ENCODE measurements at places on chromosomes 6 and 20.
A peak's percentile ranks its signal among the peaks of the same experiment; 100 is the strongest.

GRCh38 chr6:8389036-8389818 lies 46.1 kb downstream of the SLC35B3 start:
- DNase-seq = no peak

- no peak for DNase-seq
Measured at GRCh38 chr20:2509468-2509781, 710 bp upstream of the ZNF343 start.

DNA sequence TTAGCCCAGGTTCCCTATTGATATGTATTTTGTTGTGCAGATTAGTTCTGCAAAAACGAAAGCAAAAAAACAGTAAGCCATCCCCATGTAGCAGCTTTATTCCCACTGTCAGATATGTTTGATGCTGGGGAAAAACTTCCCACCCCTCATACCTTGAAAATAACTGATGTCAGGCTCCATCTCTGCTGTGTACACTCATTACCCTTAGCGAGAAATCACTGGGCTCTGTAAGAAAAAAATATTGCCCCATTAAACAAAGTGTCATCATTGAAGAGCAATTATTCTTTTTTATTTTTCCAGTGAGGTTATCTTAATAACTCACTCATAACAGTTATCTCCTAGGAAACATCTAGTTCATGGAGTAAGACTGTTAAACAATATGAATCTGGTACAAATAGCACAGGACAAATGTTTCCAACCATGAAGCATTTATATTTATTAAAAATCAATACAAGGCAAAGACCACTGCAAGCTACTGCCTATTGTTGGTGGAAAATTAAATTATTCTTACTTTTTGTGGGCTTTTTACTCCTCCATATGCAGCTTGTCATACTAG lies 268.8 kb downstream of the LMBRD1 start:
- DNase-seq = no peak

DNA sequence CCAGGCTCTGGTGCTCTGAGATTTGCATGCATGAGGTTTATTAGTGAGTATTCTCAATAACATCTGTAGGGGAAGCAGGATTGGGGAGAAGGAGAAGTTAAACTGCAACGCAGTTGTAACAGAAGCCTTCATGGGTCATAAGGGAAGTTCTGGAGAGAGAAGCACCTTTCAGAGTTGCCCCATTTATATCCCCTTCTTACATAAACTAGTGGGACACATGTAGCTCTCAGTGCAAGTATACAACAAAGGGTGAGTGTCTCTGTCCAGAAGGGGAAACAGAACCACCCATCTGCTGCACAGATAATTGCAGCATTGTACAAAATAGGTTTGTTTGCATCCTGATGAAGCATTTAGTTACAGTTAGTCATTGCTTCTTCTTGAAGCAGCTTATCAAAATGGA lies 4.3 kb upstream of the ADGB start:
- no peak for DNase-seq

- no peak for DNase-seq
Measured at GRCh38 chr6:32436995-32437836, 2.5 kb upstream of the HLA-DRA start.

- DNase-seq = no peak
Measured at GRCh38 chr20:37388831-37389230, 42.9 kb downstream of the SRC start.

GRCh38 chr20:35145141-35145564 lies 2.0 kb downstream of the EDEM2 start:
- peak; percentile 25 for DNase-seq

DNA sequence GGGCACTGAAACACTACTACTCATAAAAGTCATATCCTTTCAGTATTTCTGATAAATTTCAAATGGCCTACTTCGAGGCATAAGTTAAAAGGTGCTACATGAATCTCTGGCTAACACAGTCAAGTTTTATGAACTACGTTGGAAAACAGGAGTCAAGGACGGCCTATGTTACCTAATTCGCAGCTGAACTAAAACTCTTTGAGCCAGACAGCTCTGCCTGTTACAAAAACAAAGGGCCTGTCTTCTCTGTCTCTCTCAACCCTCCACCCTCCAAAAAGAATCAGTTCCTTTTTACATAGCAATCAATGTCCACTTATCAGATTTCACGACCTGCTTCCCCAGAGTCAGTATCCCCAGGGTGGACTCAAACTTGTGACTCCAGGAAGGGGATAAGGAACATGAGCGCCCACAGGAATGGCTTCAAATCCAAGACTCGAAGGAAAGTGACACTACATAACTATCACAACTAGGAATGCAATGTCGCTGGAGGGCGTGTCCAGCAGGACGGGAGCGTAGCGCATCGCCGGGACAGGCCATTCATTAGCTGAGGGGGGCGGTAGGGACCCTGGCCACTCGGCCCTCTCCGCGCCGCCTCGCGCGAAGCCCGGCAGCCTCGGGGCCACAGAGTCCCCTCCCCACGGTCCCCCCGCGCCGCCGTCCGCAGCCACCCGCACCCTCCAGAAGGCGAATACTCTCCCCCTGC lies 591 bp downstream of the IBTK start:
- peak; percentile 76 for DNase-seq

- DNase-seq = no peak
Measured at GRCh38 chr6:148455225-148455624, 112.6 kb downstream of the SASH1 start.

DNA sequence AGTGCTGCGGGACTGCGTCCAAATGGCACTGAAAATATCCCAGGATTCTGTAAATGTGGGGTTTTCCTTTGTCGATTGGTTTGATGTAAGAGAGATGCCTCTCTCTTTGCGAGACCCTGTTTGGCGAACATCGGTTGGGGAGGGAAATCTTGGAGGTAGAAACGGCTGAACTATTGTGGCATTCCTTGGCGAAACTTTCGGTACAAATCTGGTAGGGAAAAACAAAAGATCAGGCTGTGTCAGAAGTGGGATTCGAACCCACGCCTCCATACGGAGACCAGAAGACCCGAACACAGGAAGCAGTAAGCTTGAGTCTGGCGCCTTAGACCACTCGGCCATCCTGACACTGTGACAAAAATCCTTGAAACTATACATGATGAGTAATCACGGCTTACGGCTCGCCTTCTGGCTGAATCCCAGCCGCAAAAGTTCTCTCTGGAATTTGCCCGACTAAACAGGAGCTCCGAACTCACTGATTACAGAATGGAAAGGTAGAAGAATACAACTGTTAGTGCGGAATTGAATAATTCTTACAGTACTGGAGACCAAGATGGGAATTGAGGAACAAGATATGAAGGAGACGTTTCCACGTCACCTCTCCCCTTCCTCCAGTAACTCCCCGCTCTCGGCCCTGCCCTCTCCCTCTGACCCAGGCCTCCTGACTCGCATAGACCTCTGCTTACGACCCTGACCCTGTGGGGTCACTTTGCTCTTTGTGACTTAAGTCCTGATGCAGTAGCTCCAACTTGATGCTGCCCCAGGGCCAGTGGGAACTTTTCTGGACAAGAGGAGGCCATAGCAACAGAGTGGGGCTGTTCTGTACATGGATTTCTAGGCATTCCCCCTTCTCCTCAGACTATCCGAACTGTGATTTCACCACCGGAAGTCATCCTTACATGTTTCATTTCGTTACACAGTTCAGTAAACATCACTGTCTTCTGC lies 132.8 kb upstream of the ZNF184 start:
- peak; percentile 36 for DNase-seq

- no peak for DNase-seq
Measured at GRCh38 chr20:58899512-58899911, 47.0 kb downstream of the GNAS start.

DNA sequence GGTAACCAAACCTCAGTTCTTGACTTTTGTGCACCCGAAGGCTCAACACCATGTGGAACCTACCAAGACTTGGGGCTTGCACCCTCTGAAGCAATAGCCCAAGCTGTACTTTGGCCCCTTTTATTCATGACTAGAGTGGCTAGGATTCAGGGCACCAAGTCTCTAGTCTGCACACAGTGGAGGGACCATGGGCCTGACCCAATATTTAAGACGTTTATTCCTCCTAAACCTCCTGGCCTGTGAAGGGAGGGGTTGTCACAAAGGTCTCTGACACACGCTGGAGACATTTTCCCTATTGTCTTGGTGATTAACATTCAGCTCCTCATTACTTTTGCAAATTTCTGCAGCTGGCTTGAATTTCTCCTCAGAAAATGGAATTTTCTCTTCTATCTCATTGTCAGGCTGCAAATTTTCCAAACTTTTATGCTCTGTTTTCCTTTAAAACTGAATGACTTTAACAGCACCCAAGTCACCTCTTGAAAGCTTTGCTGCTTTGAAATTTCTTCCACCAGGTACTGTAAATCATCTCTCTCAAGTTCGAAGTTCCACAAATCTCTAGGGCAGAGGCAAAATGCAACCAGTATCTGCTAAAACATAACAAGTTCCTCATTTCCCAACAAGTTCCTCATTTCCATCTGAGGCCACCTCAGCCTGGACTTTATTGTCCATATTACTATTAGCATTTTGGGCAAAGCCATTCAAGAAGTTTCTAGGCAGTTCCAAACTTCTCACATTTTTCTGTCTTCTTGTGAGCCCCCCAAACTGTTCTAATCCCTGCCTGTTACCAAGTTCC lies 481.4 kb upstream of the BTBD3 start:
- no peak for DNase-seq

DNA sequence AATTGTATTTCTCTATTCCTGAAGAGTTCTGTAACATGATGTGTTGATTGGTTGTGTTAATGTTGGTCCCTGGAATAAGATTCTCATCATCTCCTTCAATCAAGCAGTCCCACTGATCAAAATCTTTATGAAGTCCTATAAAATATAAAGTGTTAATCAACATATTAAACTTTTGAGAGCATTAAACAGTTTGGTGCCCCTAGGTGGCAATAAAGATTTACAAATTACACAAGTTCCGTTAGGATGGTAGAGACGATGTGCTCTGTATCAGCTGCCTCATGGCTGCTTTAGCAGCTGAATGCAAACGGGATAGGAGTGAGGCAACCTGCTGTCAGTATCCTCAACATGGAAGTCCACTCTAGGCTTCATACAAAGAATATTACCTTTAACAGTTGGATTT lies 16.9 kb downstream of the TDRD6 start:
- DNase-seq = no peak

DNA sequence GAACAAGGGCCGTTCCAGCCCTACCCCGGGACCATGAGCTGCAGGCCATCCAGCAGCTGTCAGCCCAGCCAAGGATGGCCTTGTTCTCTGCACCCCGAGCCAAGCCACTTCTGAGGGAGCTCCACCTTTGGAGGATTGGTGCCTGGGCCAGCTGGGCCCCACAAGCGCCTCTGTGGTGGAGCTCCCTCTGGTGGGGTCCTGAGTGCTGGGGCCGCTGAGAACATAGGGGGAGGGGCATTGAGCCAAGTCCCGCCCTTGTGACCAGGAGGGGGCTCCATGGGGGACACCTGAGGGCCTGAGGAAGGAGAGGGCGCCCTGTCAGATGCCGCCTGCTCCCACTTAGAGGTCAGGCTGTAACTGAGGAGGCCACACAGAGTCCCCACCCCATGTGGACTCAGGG lies 43.2 kb downstream of the YTHDF1 start:
- DNase-seq = no peak

DNA sequence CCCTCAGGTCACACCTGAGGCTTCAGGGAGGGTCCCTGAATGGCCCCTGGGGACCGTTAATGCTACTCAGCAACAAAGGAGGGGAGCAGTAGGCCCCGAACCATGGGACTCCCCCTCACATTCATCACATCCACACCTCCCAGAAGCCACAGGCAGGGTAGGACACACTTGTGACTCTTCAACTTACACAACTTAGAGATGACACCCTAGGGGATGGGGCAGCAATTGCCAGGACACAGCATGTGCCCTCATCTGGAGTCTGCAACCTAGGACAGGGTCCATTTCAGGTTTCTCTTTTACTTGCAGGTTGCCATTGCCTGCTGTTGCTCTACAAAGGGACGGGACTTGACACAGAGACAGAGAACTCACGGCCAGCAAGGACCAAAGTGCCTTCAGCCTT lies 770 bp downstream of the ULBP3 start:
- peak; percentile 9 for DNase-seq

- DNase-seq = no peak
Measured at GRCh38 chr20:10951216-10951615, 277.4 kb upstream of the JAG1 start.

GRCh38 chr20:49006446-49006980 lies 39.6 kb upstream of the CSE1L start:
- no peak for DNase-seq

DNA sequence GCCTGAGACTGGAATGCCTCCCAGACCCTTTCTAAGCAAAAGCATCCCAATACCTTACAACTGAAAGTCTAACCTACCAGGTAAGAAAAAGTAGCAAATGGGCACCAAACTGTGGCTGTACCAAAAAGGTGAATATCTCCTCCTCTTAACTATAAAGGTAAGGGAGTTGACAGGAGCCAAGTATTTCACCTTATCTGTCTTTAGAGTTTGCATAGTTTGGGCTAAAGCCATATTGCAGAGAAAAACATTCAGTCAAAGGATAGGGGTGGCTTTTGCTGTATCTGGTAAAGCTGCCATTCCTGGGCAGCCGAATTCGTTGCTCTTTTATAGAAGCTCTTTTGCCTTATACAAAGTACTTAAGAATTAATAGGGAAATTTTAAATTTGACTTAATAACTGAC lies 38.1 kb downstream of the PHF3 start:
- DNase-seq = no peak

DNA sequence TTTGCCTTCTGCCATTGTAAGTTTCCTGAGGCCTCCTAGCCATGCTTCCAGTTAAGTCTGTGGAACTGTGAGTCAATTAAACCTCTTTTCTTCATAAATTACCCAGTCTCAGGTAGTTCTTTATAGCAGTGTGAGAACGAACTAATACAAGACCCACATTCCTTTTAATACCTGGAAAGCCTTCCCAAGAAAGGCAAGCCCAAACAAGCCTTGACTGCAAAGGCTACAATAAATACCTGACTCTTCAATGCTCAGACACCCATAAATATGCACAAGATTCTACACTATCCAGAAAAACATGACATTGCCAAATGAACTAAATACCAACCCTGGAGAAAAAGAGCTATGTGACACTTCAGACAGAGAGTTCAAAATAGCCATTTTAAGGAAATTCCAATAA lies 338.8 kb downstream of the HAO1 start:
- no peak for DNase-seq

DNA sequence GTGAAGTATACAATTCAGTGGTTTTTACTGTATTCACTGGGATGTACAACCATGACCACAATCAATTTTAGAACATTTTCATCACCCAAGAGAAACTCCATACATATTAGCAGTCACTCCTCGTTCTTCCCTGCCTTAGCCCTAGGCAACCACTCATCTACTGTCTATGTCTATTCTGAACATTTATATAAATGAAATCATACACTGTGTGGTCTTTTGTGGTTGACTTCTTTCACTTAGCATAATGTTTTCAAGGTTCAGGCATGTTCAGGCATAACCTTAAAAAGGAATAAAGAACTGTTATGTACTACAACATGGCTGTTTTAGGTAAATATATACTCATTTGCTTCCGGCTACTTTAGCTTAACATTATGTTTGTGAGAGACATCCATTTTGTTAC lies 37.3 kb downstream of the BLTP3A start:
- no peak for DNase-seq

- DNase-seq = no peak
Measured at GRCh38 chr6:29696147-29697125, 15.5 kb upstream of the ZFP57 start.

- DNase-seq = no peak
Measured at GRCh38 chr6:87431263-87431662, 23.5 kb downstream of the CFAP206 start.

GRCh38 chr20:23588434-23589403 lies 17.0 kb downstream of the CST9 start:
- DNase-seq = no peak

Data from SJSA1 (cell line).